GM23338 (cell line): ENCODE measurements at places on chromosomes 7 and 10.

DNA sequence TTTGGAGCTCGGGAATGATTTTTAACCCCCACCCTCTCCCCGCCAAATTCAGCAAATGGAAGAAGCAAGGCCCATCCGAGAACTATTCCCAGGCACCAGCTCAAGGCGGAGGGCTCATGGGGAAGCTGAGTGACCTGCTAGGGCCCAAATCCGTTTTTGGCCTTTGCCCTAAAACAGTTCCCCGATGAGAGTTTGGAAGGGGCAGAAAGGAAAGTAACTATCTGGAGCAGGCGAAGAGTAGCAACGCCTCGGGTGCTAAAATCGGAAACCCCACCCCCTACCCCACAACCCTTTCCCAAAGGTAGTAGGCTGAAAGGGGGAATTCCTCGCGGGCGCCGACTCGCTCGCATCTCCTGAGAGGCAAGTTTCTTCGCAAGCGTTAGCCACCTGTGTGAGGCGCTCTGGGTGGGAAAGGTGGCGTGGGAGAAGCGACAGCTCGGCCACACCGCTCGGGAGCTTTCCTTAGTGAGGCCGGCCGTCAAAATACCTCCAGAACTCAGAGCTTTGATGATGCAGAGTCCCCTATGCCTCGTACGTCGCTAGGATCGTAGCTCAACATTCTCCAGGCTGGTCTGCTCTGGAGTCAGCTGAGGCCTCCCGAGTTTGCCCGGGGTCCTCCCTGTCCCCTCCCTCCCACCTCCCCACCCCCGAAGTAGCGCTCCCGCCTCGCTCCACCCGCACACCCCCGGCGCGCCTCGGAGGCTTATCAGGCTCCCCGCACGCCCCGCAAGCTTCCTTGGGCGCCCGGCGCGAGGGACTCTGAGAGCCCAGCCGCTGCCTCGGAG lies 642 bp upstream of the PRKG1 start:
- peak; percentile 69 for DNase-seq

DNA sequence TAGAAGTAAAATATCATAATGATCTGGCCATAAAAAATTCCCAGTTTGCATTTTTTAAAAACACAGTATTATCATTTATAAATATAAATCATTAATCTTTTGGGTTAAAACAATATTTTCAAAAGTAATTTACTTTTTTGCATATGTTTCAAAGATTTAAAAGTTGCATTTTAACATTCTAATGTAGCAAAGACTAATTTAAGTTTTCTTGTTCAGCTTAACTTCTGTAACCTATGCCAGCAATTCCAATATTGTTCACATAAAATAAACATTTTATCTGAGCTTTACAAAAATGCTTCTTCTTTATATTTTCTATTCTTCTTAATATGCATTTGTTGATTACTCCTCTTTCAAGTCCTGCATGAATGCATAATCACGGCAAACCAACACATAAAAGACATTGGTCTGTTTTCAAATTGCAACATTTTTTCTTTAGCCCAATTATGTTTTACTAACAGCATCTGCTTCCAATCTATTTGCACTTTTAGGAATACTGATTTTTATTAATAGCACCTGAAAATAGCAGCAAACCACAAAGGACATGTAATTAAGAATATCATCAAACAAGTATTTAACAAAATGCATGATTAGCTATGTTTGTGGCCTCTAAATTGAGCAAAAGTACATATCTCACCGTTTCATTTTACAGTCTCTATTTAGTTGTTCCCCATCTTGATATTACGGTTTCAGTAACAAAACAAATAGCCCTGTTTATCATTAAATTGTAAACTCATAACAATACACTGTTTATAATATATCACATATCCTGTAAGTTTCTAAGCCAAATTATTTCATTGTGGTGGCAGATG lies 286.9 kb upstream of the NFE2L3 start:
- no peak for DNase-seq

DNA sequence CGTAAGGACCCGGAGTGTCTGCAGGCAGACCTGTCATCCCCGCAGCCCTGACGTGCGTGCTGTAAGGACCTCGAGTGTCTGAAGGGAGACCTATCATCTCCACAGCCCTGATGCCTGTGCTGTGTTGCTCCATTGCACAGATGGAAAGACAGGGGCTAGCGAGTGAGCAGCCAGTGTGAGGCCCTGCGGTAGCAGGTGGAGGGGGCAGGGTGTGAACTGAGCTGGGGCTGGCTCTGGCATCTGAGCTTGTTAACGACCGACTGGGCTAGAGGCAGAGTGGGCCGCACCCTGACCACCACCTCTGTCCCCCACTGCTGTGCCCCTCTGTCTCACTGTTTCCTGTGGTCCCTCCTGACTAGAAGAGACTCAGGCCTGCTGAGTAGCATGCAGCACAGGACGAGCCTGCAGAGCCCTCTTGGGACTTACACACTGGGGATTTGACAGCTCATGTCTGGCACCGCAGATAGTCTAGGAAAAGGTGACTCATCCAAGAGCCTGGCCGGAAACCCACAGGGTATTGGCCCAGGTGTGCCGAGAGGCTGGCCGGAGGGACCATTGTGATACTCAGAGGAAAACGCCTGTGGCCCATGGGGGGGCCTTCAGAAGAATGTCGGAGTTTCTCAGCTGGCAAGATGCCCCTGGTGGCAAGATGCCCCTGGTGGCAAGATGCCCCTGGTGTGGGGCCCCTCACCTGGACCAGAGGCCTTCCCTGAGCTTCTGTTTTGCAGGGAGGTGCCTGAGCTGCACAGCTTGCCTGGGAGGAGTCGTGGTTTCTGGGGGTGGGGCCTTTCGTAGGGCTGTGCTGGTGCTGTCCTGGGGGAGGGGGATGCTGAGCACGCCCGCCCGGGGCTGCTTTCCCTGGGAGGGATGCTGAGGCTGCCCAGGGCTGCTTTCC lies 34.3 kb downstream of the INPP5A start:
- DNase-seq = peak; percentile 70

- no peak for DNase-seq
Observed at GRCh38 chr10:108894402-108895301, 1028.7 kb downstream of the XPNPEP1 start.

GRCh38 chr10:3523309-3524050 lies 261.5 kb downstream of the KLF6 start:
- DNase-seq = no peak

DNA sequence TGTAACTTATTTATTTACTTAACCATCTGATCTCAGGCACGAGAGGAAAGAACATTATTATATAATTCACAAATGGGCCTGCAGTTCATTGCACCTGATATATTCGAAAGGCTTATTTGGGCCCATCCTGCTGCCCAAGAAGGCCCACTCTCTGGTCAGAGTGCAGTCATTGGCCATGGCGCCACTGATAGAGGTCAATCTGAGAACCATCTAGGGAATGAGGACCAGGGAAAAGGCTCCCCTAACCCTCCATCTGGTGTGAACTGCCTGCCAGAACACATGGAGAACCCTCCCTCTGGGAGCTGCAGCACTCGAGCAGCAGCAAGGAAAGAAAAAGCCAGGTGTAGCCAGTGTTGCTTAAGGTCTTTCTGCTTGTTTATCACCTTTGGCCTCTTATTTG lies 136.6 kb downstream of the REEP3 start:
- DNase-seq = no peak

GRCh38 chr7:70637726-70638125 lies 494.2 kb upstream of the GALNT17 start:
- peak; percentile 64 for DNase-seq

DNA sequence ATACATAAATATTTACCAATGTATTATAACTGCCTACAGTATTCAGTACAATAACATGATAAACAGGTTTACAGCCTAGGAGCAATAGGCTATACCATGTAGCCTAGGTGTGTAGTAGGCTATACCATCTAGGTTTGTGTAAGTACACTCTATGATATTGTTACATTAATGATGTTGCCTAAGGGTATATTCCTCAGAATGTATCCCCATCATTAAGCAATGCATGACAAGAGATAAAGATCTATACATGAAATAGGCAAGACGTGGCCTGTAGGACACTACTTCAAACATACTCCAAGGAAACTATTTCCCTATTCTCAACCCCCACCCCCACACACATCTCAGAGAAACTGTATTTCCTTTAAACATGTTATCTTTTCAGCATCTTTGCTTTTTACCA lies 15.3 kb upstream of the ADAM22 start:
- DNase-seq = no peak

GRCh38 chr7:37768611-37769010 lies 79.8 kb upstream of the NME8 start:
- DNase-seq = no peak

DNA sequence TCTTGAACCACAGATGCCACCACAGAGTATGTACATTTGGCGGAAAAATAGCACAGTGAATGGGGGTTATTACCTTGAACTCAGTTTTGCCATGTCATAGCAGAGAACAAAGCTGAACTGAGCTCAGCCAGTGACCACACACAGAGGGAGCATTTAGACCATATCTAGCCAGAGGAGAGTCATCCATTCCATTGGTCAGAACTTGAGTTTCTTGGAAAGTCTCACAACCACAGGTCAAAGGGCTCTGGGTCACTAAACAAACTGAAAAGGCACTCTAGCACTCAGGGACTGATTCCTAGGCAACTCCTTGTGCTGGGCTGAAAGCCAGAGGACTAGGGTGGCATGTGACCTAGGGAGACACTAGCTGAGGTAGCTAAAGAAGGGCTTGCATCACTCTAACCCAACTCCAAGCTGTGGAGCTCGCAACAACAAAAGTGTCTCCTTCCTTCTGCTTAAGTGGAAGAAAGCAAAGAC lies 239.7 kb upstream of the SEMA3D start:
- DNase-seq = no peak

GRCh38 chr7:139886206-139886605 lies 57.1 kb downstream of the TBXAS1 start:
- DNase-seq = no peak

DNA sequence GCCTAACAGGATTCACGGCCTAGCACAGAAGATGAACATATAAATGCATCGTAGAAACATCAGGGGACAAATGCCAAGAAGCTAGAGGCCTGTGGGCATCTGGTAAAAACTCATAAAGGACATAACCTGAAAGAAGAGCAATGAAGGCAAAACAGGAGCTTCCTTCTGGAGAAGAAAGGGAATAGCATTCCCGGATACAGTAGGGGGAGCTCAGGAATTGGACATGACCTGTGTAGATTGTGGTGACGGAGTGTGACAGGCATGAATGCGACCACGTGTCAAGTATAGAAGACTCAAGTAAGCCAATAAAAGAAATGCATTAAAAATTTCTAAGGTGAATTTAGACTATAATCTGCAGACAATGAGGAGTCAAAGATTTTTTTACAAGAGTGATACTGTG lies 270.1 kb downstream of the AGMO start:
- DNase-seq = peak; percentile 38

GRCh38 chr7:42414028-42414427 lies 177.0 kb upstream of the GLI3 start:
- DNase-seq = no peak

- DNase-seq = peak; percentile 63
Observed at GRCh38 chr7:20783700-20784387, 2.8 kb downstream of the SP8 start.

DNA sequence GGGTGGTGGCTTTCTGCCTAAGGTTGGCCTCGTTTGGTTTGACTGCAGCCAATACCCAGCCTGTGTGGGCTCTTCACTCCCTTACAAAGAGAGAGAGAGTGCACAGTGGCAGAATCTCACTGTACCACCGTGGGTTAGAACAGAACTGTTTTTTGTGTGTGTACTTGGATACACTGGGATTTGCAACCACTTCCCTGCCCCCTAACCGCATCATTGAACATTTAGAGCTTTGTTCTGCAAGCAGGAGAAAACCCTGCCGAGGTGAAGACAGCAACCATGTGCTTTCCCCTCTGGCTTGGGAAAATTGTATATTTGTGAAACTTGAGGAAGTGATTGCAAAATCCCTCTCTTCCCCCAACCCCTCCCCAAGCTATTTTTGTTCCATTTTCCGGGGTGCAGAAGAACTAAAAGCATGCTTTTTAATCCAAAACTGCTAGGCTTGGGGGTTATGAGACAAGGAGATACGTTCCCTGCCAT lies 201.2 kb downstream of the TCF7L2 start:
- DNase-seq = no peak

GRCh38 chr10:28677888-28678686 lies 766 bp downstream of the BAMBI start:
- DNase-seq = peak; percentile 47

- DNase-seq = no peak
Observed at GRCh38 chr7:69708857-69709256, 110.6 kb downstream of the AUTS2 start.

DNA sequence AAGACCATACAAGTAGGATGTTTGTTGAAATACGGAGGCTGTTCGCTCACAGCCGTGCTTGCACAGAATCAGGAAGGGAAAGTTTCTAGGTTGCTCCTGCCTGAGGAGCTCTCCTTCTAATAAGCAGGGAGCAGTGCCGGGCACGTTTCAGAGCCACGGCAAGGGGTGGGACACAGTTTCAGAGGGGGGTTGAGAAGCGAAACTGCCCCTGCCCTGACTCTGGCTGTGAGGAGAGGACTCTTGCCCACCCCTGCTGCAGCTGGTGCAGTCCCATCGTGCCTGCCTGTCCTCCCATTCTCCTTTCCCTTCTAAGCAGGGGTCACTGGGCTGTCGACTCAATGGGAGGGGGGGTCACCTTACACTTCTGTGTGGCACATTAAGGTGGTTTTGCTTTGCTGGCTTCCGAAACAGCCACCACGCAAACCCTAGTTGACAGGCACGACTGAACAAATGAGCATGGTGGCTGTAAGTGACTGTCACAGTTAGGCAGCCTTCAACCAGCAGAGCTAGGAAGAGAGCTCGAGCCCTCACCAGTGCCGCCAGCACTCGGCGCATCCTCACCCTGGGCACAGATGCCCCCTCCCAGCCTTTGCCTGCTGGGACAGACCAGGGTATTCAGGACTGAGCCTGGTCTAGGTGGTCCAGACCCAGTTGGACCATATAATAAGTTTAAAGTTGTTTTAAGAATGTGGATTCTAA lies 37.5 kb downstream of the ZNF467 start:
- DNase-seq = no peak

DNA sequence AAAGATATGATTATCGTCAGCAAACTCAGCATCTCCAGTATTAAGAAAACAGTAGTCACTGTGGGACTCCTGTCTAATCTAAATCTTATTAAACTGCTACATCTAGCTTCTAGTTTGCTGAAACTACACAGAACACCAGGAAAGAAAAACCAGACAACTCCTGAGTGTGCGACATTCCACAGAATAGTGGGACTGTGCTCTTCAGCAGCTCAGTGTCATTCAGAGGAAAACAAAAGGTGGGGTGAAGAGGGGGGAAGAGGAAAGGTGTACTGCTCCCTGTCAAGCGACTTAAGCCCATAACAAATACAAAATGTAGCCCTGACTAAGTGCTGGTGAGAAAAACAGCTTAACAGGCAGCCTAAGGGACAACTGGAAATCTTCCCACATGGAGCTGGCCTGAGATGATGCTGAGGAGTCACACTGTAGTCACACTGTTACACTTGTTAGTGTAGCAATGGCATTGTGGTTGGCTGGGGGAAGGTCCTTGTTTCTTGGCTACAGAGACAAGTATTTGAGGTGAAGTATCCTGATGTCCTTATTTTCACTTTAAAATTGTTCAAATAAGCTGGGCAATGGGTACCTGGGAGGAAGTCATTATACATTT lies 135.5 kb downstream of the USP6NL start:
- DNase-seq = no peak
